SK-N-SH (cell line): ENCODE measurements at places on chromosomes 5 and 9.

GRCh38 chr9:135463140-135463539, 16.4 kb upstream of the PPP1R26 start:
- no peak for DNase-seq

DNA sequence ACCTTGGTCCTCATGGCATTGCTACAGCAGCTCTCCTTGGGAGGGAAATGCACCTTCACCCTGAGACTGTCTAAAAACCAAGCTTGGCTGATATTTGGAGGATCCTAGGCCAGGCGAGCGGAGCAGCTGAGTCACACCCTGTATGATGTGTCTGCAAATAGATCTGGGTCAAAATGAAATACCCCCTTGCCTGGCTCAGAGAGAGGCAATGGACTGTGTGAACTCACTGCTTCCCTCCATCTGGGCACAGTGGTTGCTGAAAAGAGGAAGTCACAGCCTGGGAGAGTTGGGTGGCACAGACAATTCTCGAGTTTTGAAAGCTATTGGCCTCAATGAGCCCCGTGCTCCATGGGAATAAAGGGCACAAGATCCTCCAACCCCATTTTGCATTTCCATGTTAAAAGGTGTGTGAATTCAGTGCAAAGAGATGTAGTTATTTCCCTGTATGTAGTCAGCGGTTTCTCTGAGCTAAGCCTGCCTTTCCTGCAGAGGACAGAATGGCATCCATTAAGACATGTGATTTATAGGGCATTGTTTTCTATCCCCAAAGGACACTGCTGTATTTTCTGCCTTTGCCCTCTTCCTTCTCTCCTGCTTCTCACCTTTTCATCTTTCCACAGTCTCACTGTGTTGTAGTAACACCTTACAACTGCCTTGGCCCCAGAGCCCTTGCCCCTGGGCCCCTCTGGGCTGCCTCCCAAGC, 177.2 kb downstream of the GADD45G start:
- DNase-seq = no peak

DNA sequence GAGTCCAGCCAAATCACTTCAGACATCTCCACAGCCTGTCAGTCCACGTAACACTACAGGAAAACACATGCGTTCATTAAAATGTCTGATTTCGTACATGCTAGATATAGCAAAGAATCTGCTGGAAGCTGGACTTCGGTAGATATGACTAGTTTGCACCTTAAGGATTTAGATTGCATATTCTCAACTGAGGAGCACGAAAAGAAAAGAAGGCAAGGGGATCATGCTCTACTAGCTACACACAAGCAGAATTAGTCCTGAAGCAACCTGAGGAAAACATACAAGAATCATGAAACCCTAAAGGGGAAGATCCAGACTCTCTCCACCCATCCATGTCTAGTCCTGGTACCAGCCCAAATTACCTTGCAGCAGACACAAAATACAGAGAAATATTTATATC, 36.1 kb upstream of the SSBP2 start:
- DNase-seq = no peak

- no peak for DNase-seq
These were observed 138.4 kb upstream of the DAPK1 start for GRCh38 chr9:87359264-87359663.

- DNase-seq = peak; percentile 89
These were observed 19.8 kb upstream of the NSD1 start for GRCh38 chr5:177113566-177114424.

DNA sequence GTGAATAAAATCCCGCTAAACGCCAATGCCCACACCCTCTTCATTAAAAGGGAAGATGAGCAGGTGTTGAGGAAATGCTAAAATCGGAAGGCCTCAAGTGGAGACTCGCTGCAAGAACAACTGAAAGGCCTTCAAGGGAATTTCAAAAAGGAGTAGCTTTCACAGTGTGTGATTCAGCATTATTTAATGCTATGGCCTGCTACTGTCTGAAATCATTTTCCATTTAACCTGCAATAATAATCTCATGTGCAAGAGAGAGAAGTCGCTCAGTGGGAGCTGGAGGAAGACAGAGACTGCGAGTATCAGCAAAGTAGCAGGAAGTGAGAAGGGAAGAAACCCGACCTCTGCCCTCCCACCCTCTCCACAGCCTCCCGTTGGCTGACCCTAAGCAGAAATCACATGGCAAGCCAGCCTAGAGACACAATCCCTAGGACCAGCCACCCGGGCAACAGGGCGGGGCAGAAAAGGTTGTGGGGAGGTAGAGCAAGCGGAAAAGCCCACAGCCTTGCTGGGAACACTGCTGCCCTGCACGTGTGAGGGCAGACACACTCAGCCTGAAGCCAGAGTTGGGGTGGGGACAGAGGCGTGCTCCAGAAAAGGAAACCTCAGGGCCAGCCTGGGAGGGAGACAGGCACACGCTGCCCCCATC, 39.9 kb upstream of the CTSL start:
- DNase-seq = no peak

- no peak for DNase-seq
These were observed 29.9 kb downstream of the SKP2 start for GRCh38 chr5:36181774-36182173.

GRCh38 chr5:157388111-157388710, 71.8 kb upstream of the NIPAL4 start:
- DNase-seq = peak; percentile 70

- DNase-seq = no peak
These were observed 90.6 kb upstream of the CXCL14 start for GRCh38 chr5:135669416-135669815.

DNA sequence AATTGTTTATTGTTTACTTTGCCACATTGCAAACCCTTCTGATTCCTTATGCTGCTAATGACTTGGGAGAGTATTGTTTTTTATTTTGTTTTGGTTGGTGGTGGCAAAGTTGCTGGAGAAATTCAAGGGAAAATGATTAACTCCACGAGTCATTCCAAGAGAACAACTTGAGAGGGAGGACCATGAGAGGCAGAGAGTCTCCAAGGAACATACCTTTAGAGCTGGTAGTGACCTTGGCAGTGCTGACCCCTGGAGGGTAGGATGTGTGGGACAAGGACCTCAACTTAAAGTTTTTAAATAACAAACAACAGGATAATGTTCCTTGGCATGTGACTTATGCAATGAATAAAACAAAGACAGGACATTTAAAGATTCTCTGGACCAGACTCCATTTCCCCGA, 139.7 kb downstream of the LRRC70 start:
- no peak for DNase-seq

- no peak for DNase-seq
These were observed 8.5 kb downstream of the CPEB4 start for GRCh38 chr5:173896631-173897030.

DNA sequence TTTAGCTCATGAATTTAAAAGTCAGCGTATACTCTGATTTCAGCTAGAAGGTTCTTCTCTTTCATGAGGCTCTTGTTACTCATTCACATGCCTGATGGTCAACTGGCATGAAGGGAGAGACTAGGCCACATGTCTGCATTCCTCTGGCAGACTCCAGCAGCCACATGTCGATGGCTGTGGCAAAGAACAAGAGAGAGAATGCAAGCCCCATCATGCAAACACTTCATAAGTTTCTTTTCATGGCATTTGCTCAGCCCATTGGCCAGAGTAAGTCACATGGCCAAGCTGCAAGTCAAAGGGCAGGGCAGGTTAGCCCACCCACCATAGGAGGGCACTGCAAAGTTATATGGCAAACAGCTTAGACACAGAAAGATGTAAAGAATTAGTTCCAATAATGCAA, 5.4 kb downstream of the KCNV2 start:
- peak; percentile 34 for DNase-seq

- DNase-seq = no peak
These were observed 15.8 kb downstream of the MARCHF3 start for GRCh38 chr5:127014573-127014972.

DNA sequence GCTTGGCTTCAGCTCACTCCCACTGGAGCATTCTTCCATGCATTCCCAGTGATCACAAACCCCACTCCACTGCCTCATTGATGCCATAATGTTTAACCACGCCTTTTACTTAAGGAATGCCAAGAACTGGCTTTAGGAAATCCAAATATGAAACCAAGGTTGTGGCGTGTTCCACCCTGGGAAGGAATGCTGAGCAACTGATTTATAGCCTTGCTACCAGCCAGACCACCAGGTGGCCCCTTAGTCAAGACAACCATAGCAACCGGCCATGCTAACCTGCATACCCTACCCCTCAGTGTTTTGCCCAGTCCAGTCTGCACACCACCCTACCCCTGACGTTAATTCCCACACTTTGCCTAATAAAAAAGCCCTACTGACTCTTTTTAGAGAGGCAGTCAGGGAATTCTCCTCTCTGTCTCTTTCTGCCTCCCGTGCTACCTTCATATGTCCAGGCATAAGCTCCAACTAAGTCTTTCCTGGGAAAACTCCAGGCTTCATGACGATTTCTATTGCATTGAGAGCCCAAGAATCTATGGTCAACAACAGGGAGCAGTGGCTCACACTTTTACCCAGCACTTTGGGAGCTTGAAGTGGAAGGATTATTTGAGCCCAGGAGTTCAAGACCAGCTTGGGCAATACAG, 27.0 kb upstream of the PRRC2B start:
- DNase-seq = peak; percentile 63

DNA sequence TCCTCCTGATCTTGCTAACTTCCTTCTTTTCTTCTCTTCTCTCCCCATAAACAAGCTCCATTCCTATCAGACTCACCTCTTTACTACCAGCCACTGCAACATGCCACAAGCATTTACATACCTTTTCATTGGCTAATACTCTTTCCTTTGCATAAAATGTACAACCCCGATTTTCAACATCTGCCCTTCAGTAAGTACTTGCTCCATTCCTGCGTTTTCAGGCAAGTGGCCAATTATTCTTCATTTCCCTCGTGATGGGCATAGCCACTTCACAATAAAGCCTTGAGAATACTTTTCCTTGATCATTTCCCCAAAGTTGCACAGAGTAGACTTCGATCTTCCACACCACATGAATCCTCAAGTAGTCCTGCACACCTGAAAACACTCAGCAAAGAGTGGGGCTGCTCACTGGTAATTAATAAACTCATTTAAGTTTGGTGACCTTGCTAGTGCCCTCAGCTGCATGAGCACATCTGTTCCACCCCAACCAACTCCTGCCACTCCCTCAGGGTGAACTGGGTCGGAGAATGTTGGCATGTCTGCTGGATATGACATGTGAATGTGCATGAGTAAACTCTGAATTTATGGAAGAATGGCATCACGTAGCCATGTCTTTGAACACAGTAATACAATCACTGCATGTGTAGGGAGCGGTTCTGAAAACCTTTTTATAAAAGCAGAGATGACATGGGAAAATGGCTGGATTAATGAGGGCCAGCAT, 535.8 kb downstream of the SEMA5A start:
- DNase-seq = no peak

DNA sequence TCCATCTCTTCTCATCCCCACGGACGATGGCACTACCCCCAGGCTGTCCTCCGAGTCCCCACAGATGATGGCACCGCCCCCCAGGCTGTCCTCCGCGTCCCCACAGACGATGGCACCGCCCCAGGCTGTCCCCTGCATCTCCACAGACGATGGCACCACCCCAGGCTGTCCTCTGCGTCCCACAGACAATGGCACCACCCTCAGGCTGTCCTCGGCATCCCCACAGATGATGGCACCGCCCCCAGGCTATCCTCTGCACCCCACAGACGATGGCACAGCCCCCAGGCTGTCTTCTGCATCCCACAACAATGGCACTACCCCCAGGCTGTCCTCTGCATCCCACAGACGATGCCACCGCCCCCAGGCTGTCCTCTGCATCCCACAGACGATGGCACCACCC, 57.4 kb upstream of the PTCH1 start:
- no peak for DNase-seq

DNA sequence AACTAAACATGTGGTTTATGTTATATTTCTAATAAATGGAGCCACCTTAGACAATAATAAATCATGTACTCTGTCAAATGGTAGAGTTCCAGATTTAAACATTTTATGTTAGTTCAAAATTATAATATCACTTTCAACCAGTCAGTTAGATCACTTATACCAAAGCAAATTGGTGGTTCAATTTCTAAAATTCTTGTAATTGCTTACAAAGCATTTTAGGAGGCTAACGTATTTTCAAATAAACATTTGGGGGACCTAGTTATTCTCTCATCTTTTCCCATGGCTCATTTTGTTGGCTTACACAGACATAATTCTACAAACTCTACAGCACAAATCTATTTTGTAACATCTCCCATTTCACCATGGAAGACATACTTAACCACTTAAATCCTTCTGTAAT, 39.9 kb downstream of the EDIL3 start:
- no peak for DNase-seq

DNA sequence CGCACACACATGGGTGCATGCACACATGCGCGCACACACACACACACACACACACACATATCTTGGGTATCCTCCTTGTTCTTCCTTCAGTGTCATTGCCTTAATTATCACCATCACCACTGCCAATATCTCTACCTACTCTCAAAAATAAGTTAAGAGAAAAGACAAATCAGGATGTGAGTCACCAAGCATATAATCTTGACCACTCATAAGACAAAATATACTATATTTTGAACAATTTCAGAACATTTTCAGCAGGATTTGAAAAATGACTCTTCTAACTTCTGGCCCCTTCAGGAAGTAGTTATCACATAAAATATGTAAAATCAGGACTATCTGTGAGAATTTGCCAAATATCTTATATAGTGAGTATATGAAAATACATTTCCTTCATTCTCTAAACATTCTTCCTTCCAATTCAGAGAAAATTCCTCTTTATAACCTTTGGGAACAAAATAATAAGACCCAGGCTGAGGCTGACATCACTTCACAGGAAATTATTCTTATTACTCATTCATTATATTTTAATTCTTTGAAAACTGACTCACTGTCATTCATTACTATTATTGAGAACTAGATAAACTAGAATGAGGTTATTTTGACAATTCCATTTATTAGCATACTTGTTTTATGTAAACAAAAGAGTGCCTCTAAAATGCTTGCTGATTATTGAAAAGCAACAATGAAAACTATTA, 772.0 kb upstream of the ACO1 start:
- DNase-seq = no peak

- DNase-seq = no peak
These were observed 30.1 kb downstream of the MAMDC2 start for GRCh38 chr9:70073756-70074155.

DNA sequence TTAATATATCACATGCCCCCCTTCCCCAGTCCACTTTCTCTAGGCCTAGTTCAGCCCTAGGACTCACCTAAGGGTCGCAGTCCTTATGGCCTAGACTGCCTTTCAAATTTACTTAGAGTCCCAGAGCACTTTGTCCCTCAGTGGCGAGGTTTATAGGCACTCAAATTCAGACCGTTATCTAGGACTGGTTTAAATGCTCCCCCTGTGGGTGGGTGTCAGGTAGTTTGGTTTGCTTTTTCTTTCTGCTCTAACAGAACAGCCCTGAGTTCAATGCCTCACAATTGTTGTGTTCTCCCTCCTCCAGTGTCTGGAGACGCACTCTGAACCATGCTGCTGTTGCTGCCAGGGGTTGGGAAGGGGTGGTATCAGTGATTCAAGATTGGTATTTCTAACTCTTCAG, 317.1 kb downstream of the MAT2B start:
- no peak for DNase-seq

- DNase-seq = no peak
These were observed 445.5 kb downstream of the GABRG2 start for GRCh38 chr5:162512935-162513565.
